Eye (tissue), 1 donor: ENCODE measurements at places on chromosomes 3 and 15.

- no peak for DNase-seq
Measured at GRCh38 chr15:85754989-85755388, 39.7 kb downstream of the KLHL25 start.

DNA sequence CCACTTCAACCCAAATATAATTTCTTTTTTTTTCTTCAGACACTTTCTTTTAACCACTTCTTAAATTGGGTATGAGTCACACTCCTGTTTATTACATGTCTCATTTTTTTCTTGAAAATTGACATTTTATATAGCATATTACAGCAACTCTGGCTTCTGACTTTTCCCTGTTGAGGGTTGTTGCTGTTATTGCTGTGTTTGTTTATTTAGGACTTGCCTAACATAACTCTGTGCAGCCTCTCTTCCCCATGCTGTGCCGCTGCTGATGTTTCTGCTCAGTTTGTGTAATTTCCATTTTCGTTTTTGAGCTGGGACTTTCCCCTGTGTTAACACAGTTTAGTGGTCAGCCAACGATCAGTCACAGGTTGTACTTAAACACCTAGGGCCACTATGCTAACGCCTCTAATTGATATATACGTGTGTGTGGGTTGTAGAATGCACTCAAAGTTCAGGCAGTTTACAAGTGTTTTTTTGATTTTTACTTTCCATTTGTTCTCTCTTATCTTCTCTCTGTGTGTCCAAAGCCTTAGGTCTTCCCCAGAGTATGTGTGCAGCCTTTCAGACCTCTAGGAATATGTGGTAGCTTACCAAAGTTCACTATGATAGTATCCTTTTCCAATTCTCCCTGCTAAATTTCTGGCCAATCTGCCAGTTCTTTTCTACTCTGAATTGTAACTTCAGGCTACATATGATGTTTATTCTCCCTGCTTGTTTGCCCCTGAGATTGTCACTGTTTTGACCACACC, 337.2 kb downstream of the ZBTB20 start:
- DNase-seq: no peak

DNA sequence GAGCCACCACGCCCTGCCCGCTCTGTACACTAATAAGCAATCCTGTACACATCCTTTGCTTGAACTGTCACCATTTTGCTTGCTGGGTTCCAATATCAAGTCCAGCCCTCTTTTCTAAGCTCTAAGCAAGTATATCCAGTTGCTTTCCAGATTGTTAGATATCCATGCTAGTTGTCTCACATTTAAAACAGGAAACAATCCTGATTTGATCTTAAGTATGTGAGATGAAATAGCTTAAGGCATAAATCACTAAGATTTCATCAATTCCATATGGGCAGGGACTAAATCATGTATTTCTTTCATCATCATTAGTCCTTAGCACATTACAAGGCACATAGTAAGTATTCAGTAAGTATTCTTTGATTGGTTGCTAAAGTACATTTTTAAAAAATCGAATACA, 16.2 kb downstream of the ATP11B start:
- DNase-seq: no peak

DNA sequence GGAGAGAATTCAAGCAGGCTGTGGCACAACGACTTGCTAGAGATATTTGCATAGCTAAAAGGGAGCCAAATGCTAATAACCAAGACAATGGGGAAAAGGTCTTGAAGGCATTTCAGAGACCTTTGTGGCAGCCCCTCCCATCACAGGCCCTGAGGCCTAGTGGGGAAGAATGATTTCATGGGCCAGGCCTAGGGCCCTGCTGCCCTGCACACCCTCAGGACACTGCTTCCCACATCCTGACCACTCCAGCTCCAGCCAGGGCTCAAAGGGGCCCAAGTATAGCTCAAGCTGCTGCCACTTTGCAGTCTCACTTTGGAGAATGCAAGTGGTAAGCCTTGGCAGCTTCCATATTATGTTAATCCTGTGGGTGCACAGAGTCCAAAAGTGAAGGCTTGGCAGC, 21.5 kb upstream of the PTPN23 start:
- DNase-seq: no peak

DNA sequence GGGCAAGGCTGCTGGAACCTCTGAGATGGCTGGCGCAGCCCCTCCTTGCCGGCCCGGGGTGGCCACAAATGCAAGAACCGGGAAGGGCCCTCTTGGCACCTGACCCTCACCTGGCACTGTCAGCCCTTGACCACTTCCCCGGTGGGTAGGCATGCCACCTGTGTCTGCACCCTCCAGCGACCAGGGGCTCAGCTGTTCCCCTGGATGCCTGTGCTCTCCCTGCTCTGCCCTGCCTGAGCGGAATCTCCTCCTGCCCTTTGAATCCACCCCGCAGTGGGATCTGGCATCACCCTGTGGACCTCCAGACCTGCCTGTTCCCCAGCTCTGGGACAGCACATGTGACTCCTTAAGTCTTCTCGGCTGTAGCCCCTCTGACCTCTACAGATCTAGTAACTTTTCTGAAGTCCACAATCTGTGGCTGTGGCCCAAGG, 26.1 kb upstream of the FGD5 start:
- DNase-seq: no peak

DNA sequence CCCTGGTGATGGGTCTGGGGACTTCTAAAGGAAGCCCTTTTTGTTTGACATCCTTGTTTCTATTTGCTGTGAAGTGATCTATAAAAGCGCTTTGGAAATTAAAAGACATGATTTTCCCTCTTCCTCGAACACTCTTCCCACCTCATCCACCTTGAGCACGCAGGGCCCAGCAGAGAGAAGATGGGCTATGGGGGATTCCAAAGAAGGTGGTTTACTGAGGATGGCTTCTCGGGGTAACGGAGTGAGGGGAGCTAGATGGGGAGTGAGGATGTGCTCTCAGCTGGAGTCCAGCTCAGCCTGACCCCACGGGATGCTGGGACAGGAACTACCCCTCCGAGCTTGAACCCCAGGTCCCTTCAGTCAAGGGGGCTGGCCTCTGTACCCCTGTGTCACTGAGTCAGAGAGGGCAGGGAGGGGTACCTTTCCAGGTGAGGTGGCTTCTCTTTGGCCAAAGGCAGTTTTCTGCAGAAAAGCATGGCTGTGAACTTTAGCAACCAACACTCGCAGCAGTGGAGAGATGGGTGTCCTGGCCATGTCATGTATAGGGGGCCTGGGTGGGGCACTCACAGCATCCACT, 180.7 kb upstream of the SMAD3 start:
- DNase-seq: no peak

DNA sequence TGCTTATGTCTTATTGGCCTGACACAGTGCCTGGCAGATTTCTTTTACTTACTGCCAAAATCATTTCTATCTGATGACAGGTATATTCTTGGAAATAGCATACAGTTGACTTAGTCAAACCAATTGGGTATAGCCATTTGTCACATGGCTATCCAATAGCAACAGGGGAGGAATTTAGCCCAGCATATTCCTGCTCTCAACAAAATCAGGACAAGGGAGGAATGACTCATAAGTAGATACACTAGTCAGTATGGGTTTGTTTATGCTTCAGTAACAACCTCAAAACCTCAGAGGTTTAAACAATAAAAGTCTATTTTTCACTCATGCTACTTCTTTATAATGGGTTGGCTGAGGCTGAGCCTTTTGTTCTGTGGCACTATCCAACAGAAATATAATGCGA, 38.0 kb upstream of the VILL start:
- no peak for DNase-seq

DNA sequence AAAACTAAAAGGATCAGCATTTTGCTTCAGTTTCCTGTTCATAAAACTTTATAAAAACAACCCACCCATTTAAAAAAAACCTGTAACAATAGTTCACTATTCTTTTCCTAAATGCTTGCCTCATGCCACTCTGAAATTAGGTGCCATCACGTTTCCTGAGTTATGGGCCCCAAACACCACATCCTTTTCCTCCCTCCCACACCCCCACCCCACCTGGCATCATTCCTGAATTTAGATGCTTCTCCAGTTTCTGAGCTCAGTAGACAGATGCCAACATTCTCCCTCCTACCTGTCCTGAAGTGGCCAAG, 11.9 kb upstream of the ARHGEF3 start:
- no peak for DNase-seq

DNA sequence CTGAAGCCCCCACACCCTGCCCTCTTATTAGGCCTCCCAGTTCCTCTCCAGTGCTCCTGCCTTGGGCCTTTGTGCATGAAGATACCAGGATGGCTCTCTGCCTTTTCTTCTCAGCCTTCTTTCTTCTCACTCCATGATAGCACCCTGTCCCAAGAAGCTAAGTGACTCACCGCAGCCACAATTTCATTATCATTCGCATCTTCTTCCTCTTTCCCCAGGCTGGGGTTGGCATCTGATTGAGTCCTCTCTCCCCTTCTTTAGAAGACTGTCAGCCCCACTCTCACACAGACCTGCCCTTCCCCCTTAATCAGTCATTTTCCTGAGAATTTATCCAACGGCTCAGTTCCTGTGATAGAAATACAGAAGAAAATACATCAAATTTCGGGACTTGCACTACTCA, 102.0 kb downstream of the STAC start:
- no peak for DNase-seq

DNA sequence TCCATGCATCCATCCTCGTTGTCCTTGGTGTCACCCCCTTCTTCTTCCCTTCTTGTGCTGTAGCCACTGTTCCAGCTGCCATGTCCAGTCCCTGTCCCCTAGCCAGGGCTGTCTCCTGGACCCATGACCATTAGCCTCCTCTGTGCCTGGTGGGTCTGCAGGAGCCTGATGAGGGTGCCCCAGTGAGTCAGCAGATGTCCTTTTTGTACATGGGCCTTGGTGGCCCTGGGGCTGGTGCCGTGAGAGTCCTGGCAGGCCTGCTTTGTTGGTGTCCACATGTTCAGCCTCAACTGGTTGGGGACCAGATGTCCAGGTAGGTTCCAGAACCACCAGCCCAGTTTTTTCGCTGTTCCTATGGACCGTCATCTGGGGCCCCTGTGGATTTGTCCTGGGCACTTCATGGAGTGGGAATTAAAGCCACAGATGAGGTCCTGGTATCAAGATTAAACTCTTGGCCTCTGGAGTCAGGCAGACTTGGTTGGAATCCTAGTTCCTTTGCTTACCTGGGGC, 66.1 kb downstream of the FBLN2 start:
- no peak for DNase-seq

GRCh38 chr3:72702390-72702789, 145.9 kb downstream of the SHQ1 start:
- no peak for DNase-seq

GRCh38 chr15:22939051-22939450, 41.1 kb downstream of the CYFIP1 start:
- no peak for DNase-seq

DNA sequence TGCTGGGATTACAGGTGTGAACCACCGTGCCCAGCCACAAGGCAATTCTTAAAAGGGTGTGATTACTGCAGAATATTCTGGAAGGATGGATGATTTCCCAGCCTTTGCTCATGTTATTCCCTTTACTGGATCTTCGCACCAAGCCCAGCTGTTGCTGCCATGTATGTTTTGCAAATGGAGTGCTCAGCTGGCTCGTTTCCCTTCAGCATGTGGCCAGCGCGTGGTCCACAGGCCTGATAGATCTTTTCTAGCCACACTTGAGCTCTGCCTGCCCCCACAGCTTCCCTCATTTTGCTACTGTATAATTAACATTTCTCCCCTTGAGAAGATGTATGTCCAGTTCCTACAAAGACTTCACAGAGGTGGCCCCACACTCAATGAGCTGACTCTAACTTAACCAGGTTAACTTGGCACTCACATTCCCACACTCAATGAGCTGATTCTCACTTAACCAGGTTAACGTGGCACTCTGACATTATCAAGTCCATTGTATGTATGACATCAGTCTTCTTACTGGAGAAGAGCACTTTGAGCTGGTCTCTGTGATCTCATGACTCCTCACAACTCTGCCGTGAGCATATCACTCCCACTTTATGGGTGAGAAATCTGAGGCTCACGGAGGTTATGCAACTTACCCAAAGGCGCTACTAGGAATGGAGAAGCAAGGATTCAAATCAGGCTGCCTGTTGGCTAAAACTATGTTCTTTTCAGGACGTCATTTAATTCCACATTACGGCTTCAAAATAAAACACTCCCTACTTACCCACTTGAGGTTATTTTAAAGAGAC, 49.2 kb downstream of the TM4SF4 start:
- no peak for DNase-seq

DNA sequence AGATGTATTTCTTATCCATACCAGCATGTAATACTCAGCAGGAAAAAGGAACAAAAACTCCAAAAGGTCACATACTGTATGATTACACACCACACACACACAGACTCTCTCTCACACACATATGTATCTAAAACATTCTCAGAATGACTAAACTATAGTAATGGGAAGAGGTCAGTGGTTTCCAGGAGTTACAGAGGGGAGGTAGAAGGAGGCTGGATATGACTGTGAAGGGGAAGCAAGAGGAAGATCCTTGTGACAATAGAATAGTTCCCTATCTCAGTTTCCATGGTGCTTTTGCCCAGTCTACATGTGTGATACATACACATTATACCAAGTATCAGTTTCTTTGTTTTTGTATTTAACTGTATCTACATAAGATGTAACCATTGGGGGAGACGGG, 190.1 kb downstream of the IL5RA start:
- DNase-seq: no peak

DNA sequence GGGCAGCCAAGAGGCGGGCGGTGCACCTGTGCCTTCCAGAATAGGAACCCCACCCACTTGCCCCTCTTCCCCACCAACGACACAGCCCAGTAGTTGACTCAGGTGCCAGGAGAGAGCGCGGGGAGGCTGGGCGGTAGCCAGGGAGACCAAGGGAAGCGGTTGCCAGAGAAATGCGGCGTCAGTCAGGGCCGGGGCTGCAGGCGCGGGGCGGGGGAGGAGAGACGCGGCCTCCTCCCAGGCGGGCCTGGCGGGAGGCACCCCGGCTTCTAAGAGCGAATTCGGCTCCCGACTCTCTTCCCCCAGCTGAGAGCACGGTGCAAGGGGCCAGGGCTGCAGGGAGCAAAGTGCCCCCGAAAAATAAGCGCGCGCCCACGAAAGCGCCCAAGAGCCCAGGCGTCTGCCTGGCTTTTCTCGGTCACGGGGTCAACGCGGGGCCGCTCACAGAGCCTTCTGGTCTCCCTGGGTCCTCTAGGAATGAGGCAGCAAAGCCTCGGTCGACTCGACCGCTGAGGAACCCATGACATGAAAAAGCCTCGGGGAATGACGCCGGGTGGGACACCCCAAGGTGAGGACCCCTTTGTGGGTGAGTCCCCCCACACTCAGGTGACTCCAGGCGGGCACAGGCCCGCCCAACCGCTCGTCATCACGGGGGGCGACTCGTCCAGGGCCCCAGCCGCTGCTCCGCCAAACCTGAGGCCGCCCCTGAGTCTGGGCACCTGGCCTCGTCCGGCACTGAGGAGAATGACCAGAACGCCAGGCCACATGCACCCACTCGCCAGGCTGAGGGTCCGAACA, 716 bp downstream of the CPEB1 start:
- peak; percentile 82 for DNase-seq
